M059J (cell line): ENCODE measurements at places on chromosomes 16 and 17. TPM values are rescaled to one million over a fixed set of nuclear protein-coding genes. Genes with fewer than 3 reads are reported as not detected.

The C17orf107 gene
- 0.20 TPM in 1 of 2 replicates, not detected in the other for total RNA-seq

The ENGASE gene
- total RNA-seq, result 1.4 and 5.0 TPM in 2 replicates

The GPR179 gene
- total RNA-seq, result not detected in 2 replicates

The VASN gene
- total RNA-seq, result 69.9 and 115 TPM in 2 replicates

The ARHGAP44 gene
- total RNA-seq, result not detected in 2 replicates

The DLX3 gene
- 0.15 and 0.96 TPM in 2 replicates for total RNA-seq

The KPNB1 gene
- 279 and 297 TPM in 2 replicates for total RNA-seq

The SEPTIN12 gene
- not detected in 2 replicates for total RNA-seq

The ALDH3A1 gene
- total RNA-seq, result not detected in 2 replicates

The PSMD7 gene
- total RNA-seq, result 123 and 169 TPM in 2 replicates

The C16orf46 gene
- 1.4 TPM in 1 of 2 replicates, not detected in the other for total RNA-seq

The HOXB1 gene
- total RNA-seq, result not detected in 2 replicates
